ENCODE measurements at places on chromosomes 16 and 17. TPM values are rescaled to one million over a fixed set of nuclear protein-coding genes. Genes with fewer than 3 reads are reported as not detected.

DNA sequence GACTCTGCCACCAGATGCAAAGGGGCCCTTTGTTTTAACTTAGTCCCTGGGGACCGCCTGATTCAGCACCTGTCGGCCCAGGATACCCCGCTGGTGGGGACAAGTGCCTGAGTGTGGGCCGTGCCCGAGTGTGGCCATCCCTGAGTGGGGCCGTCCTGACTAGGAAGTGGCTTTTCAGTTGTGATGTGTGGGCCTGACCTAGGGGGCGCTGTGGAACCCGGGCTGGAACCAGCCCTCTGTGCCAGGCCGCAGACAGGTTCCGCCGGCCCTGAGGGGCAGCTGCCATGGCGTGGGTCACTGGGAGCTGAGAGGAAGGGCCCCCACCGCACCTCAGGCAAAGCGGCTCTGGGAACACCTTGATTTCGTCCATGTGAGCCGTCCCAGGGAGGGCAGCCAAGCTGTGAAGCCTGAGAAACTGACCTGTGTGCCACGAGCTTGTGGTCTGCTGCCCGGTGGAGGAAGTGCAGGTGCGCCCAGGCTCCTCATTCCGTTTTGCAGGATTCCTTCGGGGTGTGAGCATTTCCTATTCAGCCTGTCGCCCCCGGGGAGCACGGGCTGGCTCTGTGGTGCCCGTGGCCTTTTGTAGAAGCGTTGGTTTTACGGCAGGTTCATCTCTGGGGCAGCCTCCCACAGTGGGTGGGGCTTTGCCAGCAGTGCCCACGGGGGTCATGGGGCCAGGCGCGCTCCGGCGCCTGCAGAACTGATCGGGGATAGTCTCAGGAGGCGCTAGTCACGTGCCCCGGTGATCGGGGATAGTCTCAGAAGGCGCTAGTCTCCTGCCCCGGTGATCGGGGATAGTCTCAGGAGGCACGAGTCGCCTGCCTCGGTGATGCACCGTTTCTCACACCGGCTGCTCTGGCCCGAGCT, 5.3 kb downstream of the RPL13 start:
- DNase-seq = no peak

Gene GDPD1
- total RNA-seq = 10.7 TPM

DNA sequence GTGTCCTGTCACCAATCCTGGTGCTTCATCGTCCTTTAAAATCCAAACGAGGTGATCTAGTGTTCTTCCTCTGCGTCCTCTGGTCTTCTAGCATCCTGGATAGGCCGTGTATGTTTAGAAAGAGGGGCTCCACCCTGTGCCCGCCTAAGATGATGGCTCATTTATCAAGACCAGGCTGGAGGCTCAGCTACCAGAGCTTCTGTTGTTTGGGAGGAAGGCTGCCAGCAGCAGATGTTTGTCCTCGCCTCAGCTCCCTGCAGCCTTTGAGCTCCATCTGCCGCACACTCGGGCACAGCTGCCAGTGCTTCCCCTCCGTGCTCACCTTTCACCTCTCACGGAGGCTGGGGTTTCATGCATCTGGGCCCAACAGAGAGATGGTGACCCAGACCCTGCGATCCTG, 954.7 kb upstream of the RBFOX1 start:
- no peak for DNase-seq

Gene ZNF385C
- total RNA-seq = 1.5 TPM

Gene PRKCB
- 6.9 TPM for total RNA-seq

GRCh38 chr16:414395-415169, 10.9 kb upstream of the RAB11FIP3 start:
- no peak for DNase-seq

All from tibial nerve (tissue), 4 donors.